NCI-H2227 treated with DMSO at 0.1 percent for 48 hours (cell line): ENCODE measurements at places on chromosomes 5 and 9.

DNA sequence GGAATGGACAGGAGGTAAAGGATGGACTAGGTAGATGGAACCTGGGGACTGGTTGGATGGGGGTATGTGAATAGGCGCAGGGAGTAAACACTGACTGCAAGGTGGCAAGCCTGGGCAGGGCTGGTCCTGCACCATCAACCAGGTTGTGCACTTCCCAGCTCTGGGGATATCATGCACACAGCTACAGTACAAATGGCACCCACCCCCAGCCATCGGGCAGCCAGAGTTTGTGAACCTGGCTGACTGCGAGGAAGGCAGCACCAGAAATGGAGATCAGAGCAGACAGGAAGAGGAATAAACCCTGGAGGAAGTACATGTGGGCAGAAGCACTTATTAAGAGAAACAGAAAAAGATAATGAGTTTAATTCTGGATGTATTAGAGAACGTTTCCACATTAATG, 229.1 kb downstream of the ESM1 start:
- no peak for DNase-seq

GRCh38 chr5:95620030-95620869, at the start of gene GPR150:
TSS of gene GPR150 (plus strand) at chr5:95620087. CDS start at chr5:95620276, 189 bp downstream.
- peak; percentile 26 for DNase-seq

GRCh38 chr5:78360924-78361630, 660 bp downstream of the SCAMP1 start:
- peak; percentile 18 for DNase-seq

DNA sequence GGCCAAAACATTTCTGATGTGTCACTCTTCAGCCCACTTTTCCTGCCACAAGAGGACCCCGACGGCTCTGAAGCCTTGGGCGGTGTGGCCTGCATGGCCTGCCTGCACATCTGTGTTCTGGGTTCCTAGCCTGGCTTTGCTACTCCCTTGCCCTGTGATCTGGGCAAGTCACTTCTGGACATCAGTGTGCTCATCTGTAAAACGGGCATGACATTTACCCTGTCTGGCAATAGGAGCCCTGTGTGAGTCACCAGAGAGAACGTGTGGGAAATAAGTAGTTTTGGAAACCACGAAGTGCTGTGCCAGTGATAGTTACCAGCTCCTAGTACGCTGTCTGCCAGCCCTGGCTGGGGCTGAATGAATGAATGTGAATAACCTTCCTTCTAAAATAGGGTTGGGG, 90.8 kb downstream of the MACROH2A1 start:
- no peak for DNase-seq

GRCh38 chr5:145180371-145180770, 654.8 kb downstream of the PRELID2 start:
- no peak for DNase-seq

DNA sequence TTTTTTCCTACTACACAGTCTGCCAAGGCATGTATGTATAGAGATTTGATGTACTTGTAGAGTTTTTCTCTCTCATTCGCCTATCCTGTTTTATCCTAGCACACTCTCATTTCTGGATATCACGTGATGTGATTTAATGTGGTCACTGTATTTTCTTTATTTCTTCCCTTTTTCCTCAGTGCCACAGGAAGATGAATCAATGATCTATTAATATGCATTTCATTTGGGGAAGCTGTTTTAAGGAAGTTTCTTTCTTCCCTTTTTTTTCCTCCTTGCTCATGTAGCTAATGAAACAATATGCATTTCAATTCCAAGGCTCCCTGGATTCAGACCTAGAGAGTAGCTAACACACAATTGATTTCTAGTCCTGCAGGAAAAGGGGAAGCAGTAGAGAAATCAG, 506.3 kb upstream of the WWC1 start:
- no peak for DNase-seq

- no peak for DNase-seq
Measured at GRCh38 chr9:127878652-127879390, 1.3 kb upstream of the AK1 start.

DNA sequence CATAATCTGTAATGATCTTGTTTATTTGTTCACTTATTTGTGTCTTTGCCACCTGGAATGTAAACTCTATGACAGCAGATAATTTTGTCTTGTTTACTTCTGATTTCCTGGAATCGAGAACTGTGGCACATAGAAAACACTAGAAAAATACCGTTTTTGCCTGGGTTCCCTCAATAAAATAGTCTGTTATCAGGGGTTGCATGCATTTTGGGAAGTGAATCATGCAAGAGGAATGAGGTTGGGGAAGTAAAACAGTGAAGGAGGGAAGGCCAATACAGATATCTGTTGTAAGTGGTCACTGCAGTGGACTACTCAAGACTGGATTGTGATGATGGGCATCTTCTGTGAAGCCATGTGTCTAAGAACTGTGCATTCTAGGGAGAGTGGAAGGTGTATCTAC, 45.2 kb upstream of the IL6ST start:
- DNase-seq: no peak

- peak; percentile 13 for DNase-seq
Measured at GRCh38 chr9:37036371-37036775, 2.3 kb upstream of the PAX5 start.

- no peak for DNase-seq
Measured at GRCh38 chr5:140609126-140609525, 23.8 kb downstream of the CD14 start.

DNA sequence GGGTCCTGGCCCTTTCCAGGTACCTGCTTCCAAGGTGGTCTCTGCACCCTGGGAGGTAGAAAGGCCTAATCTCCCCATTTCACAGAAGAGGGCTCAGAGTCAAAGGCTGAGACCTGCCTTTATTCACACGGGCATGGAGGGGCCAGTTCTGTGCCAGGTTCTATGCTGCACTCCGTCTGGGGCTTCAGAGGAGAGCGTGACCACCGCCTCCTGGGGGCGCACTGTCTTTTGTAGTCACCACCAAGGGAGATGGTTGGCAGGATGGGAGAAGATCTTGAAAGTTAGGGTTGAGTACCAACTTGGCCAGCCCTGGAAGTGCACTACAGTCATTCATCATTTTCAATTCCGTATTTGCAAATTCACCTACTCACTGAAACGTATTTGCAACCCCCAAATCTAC, 23.7 kb upstream of the PRDM12 start:
- no peak for DNase-seq

DNA sequence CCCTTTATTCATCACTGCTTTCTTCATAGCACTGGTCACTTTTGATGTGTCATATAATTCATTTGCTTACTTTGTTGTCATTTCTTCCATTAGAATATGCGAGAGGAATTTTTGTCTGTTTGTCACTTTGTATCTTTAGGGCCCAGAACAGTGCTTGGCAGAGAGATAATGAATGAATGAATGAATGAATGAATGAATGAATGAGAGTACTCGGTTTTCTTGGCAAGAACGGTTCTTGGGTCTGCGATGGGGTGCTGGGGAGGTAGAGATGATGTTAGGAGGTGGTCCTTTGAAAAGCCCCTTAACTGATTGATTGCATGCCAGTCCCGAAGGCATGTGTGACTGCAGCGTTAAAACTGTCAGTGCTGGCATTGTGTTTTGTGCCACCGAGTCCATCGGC, 52.4 kb upstream of the LRRTM2 start:
- DNase-seq: no peak

DNA sequence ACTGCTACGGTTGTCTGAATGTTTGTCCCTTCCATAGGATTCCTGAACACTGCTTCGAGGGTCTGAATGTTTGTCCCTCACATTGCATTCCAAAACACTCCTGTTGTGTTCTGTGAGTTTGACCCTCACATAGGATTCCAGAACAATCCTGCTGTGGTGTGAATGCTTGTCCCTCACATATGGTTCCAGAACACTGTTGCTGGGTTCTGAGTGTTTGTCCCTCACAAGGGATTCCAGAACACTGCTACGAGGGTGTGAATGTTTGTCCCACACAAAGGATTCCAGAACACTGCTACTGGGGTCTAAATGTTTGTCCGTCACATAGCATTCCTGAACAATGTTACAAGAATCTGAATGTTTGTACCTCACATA, 201.2 kb downstream of the FOXD4L6 start:
- no peak for DNase-seq

DNA sequence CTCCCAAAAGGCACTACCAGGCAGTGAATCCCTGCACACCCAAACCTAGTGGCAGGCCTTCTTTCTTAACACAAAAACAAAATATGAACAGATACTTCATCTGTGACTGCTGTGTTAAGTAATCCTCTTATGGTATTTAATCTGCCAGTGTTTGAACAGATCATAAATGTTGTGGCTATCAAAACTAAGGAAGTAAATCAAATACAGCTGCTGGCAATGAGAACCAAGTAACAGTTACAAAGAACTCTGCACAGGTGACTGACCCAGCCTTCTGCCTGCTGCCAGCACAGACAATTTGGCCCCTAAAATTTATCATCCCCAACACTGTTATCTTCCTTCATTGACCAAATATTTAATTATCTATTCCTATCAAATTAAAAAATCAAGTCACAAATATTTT, 78.0 kb downstream of the GNAQ start:
- no peak for DNase-seq

- DNase-seq: no peak
Measured at GRCh38 chr5:1135696-1136525, 24.0 kb upstream of the SLC12A7 start.

GRCh38 chr5:55671975-55672374, 40.1 kb downstream of the SLC38A9 start:
- DNase-seq: no peak

GRCh38 chr5:127079994-127080491, 6.7 kb upstream of the C5orf63 start:
- peak; percentile 95 for DNase-seq

DNA sequence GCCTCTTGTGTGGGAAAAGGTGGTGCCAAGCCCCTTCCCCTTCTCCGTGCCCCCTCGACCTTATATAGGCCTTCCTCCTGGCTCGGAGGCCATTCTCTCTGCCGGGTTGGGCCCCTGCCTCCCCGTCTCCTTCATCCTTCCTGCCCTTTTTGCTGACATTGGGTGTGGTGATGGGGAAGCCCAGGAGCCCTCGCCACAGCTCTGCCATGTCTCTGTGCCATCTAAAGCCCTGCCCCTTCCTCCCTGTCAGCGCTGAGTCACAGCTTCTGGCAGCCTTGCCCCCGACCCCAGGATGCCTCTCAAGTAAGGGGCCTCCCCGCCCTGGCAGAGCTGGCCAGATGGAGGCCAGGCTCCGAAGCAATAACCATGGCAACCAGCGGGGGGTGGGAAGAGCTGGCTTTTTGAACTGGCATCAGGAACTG, 30.4 kb downstream of the JADE2 start:
- DNase-seq: peak; percentile 50

- no peak for DNase-seq
Measured at GRCh38 chr5:81896764-81897163, 75.1 kb upstream of the ATG10 start.

- DNase-seq: no peak
Measured at GRCh38 chr5:115440782-115441451, 103.7 kb downstream of the FEM1C start.

DNA sequence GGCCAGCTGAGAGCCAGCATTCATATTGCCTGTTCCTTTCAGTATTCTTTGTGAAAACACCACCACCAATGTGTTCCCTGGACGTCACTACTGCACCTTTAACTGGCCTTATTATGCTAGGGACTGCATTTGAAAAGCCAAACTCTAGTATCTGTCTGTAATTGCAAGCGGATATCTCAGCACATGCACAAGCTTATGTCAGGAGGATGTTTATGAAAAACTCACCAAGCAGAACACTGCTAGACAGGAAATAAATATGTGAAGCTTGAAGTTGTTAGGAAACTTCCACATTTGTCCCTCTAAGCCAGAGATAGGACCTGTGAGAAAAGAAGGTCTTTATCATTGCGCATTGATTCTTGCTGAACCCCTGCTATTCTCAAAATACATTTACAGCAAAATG, 135.4 kb upstream of the CCDC152 start:
- no peak for DNase-seq

DNA sequence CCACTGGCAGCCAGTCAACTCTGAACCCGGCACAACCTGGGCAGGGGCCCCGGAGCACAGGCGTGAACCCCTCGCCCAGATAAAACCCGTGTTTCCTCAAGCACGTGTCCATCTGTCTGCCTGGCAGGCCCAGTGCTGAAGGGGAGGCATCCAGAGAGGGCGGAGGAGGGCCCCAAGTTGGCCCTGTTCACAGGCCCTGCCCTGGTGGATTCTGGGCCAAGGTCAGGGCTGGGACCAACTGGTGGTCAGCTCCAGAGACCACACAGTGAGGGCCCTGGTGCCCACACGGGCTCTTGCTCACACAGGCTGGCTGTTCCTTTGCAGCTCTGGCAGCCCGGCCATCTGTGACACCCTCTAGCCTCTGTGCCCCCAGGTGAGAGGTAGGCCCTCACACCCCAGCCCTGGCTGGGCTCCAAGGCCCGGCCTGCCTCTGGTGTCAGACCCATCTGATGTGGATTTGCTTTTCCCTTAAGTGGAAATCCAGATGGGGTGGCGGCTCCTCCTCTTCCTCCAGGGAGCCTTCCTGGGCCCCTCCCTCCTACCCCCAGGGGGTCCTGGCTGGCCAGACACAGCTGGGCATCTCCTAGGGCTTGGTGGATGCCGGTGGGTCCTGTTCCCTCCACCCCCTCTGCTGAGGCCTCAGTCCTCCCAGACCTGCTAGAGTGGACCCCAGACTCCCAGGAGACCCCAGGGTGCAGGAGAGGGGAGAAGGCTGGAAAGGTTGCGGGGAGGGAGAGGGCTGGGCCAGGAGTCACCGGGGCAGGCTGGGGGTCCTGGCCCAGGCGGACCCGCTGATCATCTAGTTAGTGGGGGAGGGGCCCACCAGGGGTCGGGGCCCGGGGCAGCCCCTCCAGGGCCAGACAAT, 525 bp upstream of the STPG3 start:
- no peak for DNase-seq

DNA sequence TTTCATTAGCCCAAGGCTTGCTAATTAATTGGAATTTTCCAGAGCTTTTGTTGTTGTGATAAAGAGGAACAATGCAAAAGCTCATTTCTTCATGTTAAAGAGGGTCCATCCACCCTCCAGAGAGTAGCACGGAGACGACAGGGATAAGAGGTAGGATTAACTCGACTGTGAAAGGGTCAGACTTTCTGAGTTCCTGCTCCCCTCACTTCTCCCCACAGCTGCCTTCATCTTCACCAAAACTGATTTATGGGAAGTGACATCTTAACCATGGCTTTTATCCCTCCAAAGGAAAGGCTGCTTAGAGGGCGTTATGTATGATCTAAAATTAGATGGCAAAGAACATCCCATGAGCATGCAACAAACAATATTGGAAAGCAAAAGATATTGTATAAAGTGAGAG, 135.5 kb downstream of the GLIS3 start:
- peak; percentile 1 for DNase-seq

GRCh38 chr5:86623785-86624483, 6.2 kb downstream of the COX7C start:
- no peak for DNase-seq

DNA sequence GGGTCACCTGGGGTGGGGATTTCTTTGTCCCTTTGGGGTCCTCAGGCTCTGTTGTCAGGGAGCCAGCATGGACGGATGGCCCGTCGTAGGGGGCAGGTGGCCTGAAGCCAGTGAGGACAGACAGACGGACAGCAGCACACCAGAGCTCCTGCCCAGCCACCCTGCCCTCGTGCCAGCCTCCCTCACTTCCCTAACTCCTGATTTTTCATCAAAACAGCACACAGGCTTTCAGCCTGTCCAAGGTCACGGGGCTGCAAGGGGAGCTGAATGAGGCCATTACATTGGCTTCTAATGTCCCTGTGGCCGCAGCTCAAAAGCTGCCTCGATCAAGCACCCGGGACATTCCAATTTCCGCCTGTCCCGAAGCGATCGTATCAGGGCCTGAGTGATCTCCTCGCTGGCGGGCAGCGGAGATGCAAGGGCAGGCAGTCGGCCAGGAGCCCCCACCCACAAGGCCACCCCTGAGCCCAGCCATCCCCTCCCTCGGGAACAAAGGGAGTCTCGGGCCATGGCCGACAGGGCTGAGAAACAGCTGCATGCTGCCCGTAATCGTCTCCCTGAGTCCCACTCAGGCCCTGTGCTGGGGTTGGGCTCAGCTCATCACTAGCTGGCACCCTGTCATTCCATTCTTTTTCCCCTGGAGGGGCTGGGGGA, 50.5 kb upstream of the RNU6ATAC start:
- no peak for DNase-seq
